DMS79 (cell line): ENCODE measurements at places on chromosomes 5 and 9.

- DNase-seq: no peak
Measured at GRCh38 chr9:95025213-95026147, 292.0 kb downstream of the FANCC start.

GRCh38 chr9:17025281-17025680 lies 109.6 kb upstream of the CNTLN start:
- DNase-seq: no peak

- DNase-seq: no peak
Measured at GRCh38 chr5:148686660-148687059, 32.3 kb upstream of the HTR4 start.

DNA sequence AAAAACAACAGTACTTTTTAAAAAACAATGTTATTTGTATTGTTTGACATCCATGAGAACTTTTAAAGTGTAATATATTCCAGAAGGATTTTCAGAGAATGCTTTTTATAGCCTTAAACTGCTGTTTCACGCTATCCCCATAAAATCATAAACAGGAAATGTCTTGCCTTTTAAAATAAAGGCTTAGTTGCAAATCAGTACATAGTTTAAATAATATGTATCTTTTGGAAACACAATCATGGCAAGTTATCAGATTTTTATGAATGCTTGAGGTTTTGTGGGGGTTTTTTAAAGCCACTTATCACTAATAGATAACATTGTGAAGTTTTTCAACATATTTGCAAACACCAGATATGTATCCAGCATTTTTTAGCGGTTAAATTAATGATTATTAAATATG lies 37.2 kb upstream of the F2RL2 start:
- no peak for DNase-seq

- no peak for DNase-seq
Measured at GRCh38 chr5:36066001-36066539, 612 bp downstream of the UGT3A2 start.

- no peak for DNase-seq
Measured at GRCh38 chr5:173626505-173626820, 10.0 kb upstream of the BOD1 start.

GRCh38 chr9:121246821-121247561 lies 21.0 kb upstream of the GSN start:
- no peak for DNase-seq

DNA sequence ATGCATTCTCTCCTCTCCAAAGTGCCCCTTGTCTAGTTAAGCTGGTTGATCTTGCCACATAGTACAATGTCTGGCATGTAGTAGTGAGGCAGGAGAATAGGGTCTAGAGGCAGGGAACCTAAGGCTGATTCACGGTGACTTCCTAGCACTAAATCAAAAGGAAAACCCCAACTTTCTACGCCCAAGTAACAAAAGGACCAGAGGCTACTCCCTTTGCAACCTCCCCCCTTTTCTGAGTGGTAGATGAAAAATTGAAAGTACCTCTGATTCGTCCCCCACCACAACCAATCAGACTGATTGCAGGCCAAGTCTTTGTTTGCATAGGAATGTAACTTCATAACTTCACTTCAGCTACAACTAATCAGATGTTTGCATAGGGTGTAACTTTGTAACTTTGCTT lies 278.8 kb downstream of the PSAT1 start:
- no peak for DNase-seq

GRCh38 chr5:5304361-5305020 lies 118.0 kb upstream of the ICE1 start:
- DNase-seq: peak; percentile 49

GRCh38 chr5:83498585-83498984 lies 27.0 kb downstream of the VCAN start:
- DNase-seq: no peak

DNA sequence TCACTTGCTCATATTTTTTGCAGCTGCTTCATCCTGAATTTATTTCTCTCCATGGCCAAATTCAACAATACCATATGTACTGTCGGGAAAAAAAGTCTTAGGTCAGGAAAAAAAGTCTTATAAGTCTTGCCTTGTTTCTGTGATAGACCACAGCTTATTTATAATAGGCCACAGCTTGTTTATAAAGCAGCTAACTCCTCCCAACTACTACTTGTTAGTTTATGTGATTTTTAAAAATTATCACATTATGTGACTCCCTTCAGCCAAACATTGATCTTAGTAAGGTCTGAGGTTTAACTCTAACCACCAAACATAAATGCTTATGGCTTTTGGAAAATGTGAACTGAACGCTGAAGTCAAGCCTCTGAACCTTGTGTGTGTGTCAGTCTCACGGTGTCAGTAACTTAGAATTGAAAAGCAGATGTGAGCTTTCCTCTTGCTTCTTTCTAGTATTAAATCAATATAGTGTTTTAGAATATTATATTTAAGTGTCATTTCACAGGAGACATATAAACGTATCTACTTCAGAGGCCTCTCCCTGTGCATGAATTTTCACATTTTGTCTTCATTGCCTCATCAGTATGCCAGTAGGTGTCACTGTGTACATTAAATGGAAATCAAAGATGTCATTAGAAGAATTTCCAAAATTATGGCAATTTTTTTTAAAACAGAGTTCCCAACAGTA lies 51.3 kb downstream of the SNX24 start:
- DNase-seq: no peak

GRCh38 chr5:102296178-102296817 lies at the start of gene SLCO4C1:
Gene SLCO4C1 (minus strand): TSS chr5:102296284. CDS start chr5:102296262, 22 bp downstream.
- peak; percentile 23 for DNase-seq

DNA sequence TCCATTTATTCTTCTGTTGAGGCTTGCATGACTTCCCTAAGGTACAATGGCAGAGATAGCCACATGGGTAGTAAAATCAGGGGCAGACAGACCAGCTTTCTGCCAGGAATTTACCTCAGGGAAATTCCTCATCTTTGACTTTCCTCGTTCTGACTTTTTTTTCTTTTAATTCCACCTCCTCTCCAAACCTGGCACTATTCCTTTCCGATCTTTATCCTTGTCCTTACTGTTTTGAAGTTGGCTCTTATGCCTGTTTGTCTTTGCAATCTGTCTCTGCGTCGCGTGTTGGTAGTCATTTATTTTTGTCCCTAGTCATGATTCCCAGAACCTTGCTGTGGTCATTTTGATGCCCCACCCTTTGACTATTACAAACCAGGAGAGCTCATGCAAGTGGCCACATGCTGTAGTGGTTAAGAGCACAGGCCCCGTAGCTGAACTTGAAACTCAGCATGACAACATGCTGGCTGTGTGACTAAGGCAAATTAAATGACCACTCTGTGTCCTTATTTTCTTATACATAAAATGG lies 19.0 kb downstream of the TMC1 start:
- DNase-seq: no peak

DNA sequence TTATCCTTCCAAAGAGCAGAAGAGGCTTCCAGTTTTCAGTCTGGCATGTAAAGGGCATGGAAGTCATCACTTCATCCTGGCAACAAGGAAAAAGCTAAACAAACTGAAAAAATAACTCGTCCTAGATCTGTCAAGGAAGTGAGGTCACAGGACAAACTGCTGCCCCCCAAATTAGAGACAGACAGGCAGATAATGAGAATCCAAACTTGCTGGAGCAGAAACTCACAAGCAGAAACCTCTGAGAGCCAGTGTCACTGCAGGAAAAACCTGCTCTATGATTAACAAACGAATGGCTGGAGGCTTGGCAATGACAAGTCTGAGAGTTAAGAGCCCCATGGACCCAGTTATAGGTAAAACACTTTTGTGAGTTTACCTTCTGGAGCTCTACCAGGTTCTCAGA lies 18.9 kb upstream of the MLANA start:
- no peak for DNase-seq

- DNase-seq: no peak
Measured at GRCh38 chr5:167671176-167671575, 620.3 kb upstream of the WWC1 start.

DNA sequence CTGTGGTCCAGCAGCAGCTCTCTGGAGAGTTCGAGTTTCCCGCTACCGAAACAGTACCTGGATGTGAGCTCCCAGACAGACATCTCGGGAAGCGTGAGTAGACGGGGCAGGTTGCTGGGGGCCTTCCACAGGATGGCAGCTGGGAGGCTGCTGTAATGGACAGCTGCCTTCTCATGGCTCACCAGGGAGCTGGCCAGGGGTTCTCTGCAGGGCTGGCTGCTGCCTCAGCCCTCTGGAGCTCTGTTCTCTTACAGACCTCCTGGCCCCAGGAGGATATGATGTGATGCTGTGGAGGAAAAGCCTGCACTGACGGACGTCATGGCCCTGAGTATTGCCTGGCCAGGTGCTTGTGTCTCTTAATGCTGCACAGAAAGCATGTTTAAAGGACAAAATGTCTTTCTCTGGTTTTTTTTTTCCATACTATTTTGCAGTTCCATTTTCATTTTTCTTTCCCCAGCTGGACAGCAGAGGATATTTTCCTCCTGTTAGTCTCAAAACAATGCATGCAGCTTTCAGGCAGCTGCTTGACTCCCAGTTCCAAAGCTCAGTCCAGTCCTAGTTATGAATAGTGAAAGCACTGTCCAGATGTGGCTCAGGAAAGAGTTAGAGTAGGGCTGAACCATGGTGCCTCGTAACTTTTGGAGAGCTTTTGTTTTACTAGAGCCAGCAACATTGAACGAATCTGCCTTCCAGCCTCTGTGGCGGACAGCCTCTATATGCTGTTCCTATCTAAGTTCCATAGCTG lies 77.5 kb upstream of the RARS1 start:
- no peak for DNase-seq

- no peak for DNase-seq
Measured at GRCh38 chr5:317086-317811, 4.3 kb upstream of the AHRR start.

- peak; percentile 32 for DNase-seq
Measured at GRCh38 chr9:128341435-128341849, 1.1 kb downstream of the SLC27A4 start.

DNA sequence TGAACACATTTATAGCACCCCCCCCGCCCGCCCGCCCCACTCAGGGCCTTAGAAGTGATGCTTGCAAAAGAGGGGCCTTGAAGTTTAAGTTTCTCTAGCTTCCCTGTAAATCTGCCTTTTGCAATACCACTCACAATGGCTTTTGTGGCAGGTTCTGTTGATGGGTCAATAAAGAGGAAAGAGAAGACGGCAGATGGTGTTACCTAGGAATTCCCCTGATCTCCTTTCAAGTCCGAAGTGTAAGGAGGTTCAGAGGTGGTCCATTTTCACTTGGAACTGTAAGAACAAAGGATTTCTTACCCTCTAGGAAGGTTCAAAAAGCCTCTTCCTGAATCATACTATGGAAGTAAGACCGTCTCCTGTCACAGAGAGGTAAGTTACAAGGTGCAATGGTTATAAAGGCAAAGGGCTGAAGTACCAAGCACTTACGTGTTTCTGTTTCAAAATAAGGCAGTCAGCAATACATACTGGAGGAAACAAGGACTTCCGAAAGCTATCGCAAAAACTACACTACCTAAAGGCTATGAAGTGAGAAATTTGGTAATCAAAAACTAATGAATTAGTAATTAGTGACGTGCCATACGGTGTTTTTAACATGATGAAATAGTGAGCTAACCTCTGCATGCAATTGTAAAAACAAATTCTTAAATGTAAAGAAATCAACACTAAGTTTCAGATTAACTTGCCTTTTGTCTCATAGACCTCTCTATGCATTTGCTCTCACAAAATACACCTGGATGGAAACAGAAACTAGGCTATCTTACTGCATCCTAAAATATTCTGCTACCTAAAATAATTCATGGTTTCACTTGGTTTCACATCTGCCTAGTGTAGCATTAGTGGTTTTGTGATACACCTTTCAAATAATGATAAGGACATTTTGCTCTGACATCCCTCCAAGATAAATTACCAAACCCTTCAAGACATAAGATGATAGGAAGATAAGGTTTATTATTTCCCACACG lies 589.4 kb upstream of the FAM174A start:
- DNase-seq: no peak

- DNase-seq: peak; percentile 91
Measured at GRCh38 chr9:136309101-136309801, 5.4 kb upstream of the CCDC187 start.

GRCh38 chr9:112446526-112446925 lies 40.1 kb upstream of the KIAA1958 start:
- no peak for DNase-seq

- DNase-seq: no peak
Measured at GRCh38 chr5:173832386-173832785, 55.8 kb upstream of the CPEB4 start.

GRCh38 chr9:81266674-81267073 lies 422.7 kb downstream of the TLE1 start:
- DNase-seq: no peak

DNA sequence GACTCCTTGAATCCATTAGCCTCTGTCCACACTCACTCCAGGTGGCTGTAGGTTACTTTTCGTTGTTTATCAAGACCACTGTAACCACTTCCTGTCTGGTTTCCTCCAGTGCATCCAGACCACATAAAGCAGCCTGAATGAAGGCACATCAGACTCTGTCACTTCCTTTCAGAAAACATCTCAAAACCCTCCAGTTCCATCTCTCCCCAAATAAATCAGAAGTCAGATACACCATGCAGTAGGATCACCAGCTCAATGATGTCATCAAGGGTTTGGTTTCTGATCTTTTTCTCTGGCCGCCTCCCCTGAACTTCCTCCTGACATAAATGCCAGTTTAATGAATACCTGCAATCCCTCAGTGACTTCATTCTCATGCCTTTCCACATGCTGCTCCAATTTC lies 161.2 kb downstream of the ZNF462 start:
- DNase-seq: no peak

GRCh38 chr5:174545926-174546325 lies 178.5 kb upstream of the MSX2 start:
- no peak for DNase-seq

DNA sequence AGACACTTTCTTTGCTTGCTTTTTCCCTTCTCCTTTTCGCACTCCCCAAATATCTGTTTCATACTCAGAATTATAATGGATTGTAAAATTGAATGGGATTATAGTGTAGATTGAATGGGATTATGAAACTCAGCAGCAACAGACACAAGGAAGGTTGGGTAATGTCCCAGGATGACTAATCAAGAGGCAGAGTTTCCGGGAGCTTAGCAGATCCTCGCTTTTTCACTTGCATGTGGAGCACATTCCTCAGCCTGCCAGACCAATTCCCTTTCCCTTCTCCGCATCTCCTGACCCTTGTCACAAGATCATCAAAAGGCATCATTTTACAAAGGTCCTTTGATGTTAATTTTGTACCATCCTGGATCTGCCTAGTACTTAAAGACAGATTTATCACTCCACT lies 55.1 kb upstream of the SLC1A1 start:
- no peak for DNase-seq

- peak; percentile 96 for DNase-seq
Measured at GRCh38 chr9:135851748-135852147, 55.6 kb downstream of the CAMSAP1 start.

DNA sequence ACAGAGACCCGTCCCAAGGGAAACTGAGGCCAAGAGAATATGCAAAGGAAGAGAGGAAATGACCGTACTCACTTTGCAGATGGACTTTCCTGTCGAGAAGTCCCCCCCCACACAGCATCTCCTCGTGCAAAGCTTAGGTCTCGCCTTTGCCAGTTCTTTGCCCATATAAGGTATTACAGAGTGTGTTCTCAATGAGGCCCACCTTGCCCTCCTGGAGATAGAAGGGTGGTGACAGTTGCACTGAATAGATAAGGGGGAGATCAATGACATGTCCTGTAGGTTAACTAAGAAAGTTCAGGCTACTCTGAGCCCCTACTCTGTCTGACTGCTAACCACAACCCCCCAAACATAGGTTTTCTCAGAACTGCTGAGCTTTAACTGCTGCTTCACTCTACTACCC lies 68.2 kb upstream of the SPTLC1 start:
- no peak for DNase-seq
